Activated naive CD4-positive, alpha-beta T cell treated with Interleukin-2 at 50 U/mL for 16 hours (primary cell): ENCODE measurements at places on chromosomes 12 and 14.

GRCh38 chr14:76312821-76313220 lies 63.1 kb upstream of the ESRRB start:
- DNase-seq = no peak

- DNase-seq = no peak
These were observed 269.8 kb upstream of the PWP1 start for GRCh38 chr12:107415834-107416233.

DNA sequence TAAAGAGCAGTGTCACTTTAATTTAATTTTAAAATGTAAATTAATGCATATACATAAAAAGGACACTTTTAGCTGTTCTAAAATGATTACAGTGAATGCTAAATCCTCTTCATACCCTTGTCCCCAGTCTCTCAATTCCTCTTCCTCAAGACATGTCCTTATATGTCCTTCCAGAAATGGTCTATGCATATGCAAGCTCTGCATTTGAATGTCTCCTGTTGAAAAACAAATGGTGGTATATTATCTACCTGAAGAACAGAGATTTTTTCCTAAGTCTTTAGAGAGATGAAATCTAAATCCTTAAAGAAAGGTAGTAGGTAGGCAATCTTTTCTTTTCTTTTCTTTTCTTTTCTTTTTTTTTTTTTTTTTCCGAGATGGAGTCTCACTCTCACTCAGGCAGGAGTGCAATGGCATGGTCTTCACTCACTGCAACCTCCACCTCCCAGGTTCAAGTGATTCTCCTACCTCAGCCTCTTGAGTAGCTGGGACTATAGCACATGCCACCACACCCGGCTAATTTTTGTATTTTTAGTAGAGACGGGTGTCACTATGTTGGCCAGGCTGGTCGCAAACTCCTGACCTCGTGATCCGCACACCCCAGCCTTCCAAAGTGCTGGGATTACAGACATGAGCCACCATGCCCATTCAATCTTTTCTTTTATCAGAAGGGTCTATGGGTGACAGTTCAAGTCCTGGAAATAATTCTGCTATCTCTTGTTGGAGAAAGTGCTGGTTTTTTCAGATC lies 180.5 kb downstream of the PRKCH start:
- DNase-seq = no peak

GRCh38 chr12:48640854-48641253 lies 41.2 kb downstream of the KANSL2 start:
- no peak for DNase-seq

DNA sequence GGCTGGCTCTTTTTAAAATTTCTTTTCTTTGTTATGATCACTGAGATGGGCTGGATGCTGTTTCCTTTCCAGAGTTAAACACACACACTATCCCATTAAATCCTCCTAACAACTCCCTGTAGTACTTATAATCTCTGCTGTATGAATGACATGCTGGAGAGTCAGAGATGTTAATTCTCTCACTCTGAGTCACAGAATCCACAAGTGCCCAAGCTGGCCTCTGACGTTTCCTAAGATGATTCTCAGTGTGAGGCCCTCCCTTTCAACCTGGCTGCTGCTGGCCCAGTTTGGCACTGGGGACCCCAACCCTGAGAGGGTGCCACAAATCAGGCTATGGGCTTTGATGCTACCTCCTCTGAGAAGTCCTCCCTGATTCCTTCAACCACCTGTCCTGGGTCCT lies 5.4 kb downstream of the NOS1 start:
- DNase-seq = no peak

GRCh38 chr12:47941871-47942613 lies 21.4 kb upstream of the TMEM106C start:
- DNase-seq = peak; percentile 42

DNA sequence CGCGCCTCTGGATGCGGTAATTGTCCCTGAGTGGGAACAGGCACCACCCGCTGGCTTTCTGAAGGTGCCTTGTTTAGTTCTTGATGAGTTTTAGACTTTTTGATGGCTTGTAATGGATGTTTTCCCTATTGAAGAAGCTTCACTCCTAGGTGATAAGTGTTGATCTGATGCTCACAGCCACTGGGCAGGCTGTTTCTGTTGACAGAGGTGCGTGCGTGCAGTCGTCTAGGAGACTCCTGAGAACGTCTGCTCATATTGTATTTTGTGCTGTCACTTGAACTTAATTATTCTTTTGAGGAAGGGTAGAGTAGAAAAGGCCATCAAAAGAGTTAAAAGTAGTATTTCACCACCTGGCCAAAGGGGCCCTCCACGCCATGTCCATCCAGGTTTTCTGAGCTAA lies 70.5 kb downstream of the EP400 start:
- no peak for DNase-seq
